ENCODE measurements at places on chromosomes 11 and 22.

GRCh38 chr11:32396331-32396730 is 39.0 kb downstream of the WT1 start:
- DNase-seq = no peak

DNA sequence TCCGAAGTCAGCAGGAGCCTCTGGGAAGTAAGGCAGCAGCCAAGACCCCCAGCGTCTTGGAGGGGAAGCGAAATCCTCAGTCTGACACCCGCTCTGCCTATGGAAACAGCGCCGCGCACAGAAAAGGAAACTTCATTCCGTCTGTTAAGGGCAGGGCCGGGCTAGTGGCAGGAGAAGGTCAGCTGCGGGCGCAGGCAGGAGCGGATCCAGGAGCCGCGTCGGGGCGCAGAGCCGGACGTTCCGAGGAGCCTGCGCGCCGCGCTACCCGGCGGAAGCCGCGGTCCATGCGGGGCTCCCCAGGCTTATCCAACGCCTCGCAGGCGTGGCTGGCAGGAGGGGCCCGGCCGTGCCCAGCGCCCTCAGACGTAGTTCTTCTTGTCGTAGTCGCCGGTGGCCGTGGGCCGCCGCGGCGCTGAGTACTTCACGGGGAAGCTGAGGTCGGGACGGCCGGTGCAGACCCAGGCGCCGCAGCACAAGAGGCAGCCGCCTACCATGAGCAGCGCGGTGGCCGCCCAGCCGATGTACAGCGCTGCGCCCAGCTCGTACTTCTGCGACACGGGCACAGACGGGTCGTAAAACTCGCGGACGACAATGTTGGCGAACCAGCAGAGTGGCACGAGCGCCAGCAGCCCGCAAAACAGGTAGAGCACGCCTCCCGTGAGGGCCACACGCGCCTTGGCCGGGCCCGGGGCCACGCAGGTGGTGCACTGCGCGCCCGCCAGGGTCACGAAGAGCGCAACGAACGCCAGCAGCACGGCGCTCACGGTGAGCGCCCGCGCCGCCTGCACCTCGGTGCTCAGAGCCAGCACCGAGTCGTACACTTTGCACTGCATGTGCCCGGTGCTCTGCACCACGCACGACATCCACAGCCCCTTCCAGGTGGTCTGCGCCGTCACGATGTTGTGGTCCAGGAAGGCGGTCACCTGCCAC is 705 bp downstream of the CLDN5 start:
- DNase-seq = peak; percentile 18

- DNase-seq = no peak
Observed at GRCh38 chr11:117772360-117772759, 24.7 kb downstream of the DSCAML1 start.

DNA sequence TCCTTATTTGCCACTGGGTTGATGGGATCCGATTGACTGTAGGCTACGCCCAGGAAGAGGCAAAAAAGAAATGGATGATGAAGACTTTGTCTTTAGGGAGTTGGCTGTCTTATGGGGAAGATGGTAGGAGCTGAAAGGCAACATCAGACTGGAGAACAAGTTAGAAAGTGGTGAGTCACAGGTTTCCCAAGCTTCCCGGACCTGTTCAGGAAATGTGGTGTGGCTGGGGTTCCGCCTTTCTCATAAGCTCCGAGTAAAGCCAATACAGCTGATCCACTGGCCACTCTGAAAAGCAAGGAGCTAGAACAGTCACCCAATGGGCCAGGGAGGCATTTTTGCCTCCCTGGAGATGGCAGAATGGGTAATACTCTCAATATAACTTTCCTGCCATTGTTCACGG is 194.5 kb downstream of the SNX19 start:
- DNase-seq = no peak

GRCh38 chr22:26481112-26481693 is 2.4 kb downstream of the HPS4 start:
- DNase-seq = no peak

DNA sequence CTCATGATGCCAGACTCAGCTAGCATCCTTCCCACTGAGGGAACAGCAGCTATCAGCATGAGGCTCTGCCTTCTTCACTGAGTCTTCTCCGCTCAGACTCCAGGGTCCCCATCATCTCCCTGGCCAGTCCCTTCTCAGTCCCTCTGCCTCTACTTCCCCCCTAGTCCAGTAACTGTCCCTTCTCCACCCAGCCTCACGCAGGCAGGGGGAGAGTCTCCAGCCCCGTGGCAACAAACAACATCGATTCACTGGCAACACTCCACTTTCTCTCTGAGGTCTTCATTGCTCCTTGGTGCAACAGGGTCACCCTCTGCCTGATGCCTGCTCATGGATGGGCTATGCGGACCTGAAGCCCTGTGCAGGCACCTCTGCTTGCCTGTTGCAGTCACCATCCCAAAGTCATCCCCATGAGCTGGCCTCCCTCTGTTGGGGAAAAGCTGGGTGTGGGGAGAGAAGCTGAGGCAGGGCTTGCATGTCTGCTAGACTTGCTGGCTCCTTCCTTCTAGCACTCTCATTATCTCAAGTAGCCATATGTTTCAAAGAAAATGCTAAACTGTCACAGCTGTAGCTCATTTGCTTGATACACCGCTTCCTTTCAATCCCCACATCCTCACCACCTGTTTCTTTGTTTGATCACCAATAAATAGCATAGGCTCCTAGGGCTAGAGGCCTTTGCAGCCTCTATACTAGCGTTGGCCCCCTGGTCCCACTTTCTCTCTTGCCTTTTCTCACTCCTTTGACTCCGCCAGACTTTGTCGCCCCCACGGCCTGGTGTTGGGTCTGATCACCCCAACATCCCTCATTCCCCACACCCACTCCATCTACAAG is 4.3 kb upstream of the BCR start:
- DNase-seq = no peak

DNA sequence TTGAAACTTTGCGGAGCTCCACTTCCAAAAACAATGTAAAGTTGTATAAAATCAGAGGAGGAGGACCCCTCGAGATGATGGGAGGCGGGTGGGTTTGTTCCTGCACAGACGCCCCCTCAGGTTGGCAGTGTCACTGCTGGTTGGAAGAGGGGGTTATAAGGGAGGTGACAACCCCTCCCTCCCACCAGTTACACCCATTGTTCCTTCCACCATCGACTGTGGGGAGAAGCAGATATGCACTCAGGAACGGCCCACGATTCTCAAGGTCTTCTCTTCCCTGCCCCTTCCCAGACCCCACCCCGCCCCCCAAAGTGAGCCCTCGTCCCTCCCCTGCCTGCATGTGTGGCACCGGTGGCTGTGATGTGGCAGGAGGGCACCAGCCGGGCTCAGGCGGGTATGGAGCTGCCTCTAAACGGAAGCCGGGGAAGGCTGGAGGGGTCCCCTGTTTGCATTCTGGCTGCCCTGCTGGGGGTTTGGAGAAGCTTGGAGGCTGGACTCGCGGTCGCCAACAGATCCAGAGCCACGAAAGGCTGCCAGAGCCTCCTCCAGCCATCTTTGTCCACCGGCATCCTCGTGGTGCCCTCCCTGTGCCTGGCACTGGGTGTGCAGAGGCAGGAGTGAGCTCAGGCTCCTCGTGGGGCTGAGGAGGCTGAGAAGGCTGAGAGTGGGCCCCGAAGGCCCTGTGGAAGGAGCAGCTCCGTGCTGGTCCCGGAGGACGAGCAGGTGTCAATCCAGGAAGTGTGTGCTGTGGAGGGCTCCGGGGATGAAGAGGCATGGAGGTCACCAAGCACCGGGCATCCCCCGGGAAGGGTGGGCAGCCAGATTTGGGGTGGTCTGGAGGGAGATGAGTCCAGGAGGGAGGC is 778 bp downstream of the KDELR3 start:
- no peak for DNase-seq

GRCh38 chr11:114099392-114100178 is 40.1 kb downstream of the ZBTB16 start:
- DNase-seq = no peak

DNA sequence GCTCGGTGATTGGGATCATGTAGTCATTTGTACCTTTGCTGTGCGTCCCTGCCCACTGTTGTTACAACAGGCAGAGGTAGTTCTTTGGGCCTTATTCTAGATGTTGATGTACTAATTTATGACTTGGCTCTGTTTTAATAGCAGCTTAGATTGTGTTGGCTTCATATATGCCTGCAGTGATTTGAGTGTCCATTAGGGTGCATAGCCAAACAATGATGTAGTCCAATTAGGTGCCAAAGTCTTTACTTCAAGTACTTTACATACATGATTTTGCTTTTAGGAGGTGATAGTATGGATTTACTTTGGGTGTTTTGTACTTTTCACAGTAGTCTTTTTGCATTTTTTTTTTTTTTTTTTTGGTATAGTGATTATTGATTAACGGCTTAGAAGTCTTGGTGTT is 46.4 kb downstream of the PPP6R3 start:
- DNase-seq = no peak

GRCh38 chr22:38111925-38112355 is 1.5 kb upstream of the BAIAP2L2 start:
- no peak for DNase-seq

DNA sequence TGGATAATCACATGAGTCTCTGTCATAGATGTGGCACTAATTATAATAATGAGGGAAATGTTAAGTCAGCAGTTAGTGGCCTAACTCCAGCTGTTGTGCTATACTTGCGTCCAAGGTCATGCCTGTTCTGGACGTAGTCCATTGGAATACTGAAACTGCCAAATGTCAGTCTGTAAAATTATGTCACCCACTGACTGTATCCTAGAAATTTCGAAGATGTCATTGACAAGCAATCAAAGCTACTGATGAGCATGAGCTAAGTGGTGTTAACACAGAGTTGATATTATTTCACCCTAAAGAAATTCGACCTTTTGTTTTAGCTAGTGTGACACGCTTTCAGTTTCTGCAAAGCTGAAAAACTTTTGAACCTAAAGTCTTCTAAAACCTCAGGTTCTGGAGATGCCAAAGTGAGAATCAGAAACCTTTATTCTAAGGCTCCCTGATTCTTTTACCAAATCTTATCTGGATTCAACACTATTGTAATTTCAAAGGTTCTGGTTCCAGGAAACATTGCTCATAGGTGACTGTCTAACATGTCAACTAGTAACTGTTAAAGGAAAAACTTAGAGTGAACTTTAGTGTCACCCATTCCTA is 14.9 kb upstream of the ME3 start:
- no peak for DNase-seq

DNA sequence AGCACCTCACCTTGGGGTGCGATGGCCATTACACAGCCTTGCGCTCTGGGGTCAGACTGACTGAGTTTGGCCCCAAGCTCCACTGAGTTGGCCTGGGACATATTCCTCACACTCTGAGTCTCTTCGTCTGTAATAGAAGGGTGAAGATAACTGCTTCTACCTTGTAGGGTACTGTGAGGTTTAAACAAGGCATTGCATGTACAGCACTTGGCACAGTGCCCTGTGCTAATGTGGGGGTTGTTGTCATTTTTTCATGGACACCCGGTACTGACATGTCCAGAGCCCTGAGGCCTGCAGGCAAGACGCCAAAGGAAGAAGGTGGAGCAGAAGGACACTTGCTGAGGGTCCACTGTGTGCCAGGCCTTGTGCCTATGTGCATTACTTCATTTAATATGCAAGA is 50.7 kb downstream of the OTOG start:
- DNase-seq = no peak

DNA sequence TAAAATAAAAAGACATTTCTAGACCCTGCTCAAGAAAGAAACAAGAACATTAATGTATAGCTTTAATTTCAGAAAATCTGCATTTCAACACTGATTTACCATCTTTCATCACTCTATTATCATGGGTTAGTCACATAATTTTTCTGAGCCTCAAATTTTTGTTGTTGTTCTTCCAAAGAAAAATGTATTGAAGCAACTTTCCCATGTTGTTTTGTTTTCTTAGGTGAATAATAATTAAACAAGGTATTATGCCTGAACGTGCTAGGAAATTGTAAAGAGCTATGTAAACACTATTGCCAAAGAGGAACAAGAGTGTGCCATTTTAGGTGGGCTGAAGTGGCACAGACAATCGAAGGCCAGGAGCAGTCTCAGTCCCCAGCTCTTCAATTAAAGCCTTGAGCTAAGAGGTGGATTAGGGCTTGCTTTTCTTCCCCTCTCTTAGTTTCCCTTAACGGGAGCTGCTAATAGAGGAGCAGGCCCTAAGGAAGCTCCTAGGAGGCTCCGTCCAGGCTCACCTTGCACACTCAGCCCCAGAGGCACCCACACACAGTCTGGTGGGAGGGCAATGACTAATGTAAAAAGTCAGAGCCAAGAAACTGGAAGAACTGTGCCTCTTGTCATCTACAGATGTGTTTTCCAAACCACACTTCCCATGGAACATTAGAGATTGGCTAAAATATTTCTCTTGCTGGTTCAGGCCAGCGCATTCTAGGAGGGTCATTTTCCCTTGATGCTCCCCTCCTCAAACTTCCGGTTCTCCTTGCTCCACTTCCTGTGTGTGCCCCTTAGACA is 8.8 kb upstream of the UBASH3B start:
- DNase-seq = no peak

All from stimulated activated CD4-positive, alpha-beta T cell treated with anti-CD3 and anti-CD28 coated beads, Interleukin-4, amount 100 ng/mL, for 1 hour (primary cell).